Activated T-cell treated with anti-CD3 and anti-CD28 coated beads for 1 hour (primary cell): ENCODE measurements at places on chromosomes 2 and 18.

DNA sequence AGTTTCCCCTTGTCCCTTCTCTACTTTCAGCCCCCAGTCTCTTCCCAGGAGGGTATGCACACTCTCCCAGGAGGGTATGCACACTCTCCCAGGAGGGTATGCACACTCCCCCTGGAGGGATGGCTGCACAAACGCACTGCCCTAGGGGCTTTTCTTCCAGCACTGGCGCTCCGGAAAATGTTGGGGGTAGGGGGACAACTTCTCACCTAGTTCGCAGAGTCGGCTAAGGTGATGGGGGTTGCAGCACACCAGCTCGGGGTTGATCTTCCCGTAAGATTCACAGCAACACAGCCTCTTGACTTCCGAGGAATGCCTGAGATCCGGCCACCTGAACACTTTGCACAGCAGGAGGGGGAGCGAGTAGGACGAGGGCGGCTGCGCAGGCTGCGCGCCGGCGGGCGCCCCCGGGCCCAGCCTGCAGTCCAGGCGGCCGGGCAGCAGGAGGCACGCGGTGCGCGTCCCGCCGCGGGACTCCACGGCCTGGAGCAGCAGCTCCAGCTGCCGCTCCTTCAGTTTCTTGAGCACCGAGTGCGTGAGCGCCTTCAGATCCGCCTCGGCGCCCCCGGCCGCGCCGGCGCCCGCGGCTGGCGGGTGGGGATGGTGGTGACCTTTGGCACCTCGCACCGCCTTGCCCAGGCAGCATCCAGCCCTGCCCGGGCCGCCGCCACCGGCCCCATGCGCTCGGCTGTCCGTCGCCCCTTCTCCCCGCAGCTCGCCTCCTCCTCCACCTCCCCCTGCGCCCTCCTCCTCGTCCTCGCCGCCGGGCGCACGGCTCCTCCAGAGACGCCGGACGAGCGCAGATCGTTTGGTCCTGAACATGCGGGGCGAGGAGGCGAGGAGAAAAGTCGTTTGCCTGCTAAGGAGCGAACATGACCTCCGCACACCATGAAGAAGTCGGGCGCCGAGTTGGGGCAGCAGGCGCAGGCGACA lies 894 bp downstream of the SMAD7 start:
- no peak for DNase-seq

DNA sequence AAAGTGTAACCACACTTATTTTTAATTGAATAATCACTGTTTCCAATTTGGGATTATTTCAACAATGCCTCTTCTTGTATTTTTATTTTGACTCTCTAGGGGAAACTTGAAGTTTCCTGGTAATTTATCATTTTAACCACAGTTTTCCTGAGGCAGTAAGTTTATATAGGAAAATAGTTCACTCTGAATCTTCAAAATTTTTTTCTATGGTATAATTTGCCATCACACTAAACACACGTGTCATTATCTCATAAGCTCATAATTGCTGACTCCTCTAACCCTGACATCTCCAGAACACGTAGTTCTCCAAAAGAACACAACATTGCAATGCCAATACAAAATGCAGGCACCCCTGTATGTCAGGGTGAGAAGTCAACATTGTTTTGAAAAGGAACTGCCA lies 102.2 kb upstream of the FZD7 start:
- no peak for DNase-seq

GRCh38 chr2:181399027-181399426 lies 58.2 kb upstream of the ITGA4 start:
- no peak for DNase-seq

- no peak for DNase-seq
Measured at GRCh38 chr2:196914867-196915460, 11.5 kb downstream of the PGAP1 start.

- DNase-seq = peak; percentile 2
Measured at GRCh38 chr2:127527001-127527804, 914 bp upstream of the IWS1 start.

DNA sequence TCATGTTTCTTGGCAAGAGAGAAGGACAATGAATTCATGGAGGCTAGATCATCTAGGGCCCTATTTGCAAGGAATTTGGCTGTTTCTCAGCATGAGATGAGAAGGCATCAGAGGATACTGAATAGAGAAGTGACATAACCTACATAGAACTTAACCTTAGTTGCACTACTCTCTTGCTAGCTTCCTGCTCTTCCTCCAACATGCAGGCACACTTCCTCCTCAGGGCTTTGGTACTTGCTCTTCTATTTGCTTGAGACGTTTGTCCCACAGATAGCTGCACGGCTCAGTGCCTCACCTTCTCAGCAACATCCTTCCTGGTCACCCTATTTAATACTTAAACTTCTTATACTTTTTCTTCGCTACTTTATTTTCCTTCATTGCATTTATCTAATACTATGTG lies 20.0 kb upstream of the LANCL1 start:
- DNase-seq = no peak

DNA sequence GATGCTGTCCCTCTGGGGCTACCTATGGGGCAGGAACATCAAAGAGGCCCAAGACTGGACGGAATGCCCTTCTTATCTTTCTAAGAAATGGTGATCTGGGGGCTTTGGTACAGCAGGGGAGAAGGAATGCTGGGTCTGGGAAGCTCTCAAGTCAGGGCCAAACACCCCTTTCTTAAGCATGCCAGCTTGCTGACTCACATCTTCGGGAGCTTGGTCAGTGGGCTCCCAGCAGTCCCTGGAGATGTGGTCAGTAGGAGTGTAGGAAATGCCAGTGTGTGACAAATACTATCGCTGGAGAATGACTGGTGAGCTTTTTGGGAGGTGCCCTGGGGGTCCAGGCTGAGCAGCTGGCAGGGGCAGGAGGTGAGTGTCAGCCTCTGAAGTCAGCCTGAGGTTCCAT lies 105.0 kb upstream of the CDC42EP3 start:
- DNase-seq = no peak

- DNase-seq = no peak
Measured at GRCh38 chr2:232024457-232024856, 62.9 kb downstream of the DIS3L2 start.
